ENCODE measurements at places on chromosomes 2 and 18.

GRCh38 chr2:141207036-141207385 lies 923.8 kb downstream of the LRP1B start:
- no peak for DNase-seq

DNA sequence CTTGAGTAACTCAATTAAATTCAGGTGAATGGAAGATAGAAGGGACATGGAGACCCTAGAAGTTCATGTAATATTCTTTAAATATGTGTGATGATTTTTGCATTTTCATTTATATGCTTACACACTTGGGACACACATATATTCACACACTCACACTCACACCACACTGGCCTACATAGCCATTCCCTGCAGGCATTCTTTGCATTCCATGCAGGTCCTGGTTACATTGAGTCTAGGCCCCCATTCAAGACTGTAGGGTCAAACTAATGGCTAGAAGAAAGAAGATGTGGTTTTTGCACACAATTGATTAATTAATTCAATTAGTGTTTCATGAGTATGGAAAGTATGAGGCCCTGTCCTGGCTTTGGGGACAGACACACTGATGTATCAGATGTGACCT lies 249.4 kb downstream of the HNMT start:
- no peak for DNase-seq

- DNase-seq, result no peak
Observed at GRCh38 chr18:40060562-40060961, 1894.5 kb upstream of the PIK3C3 start.

DNA sequence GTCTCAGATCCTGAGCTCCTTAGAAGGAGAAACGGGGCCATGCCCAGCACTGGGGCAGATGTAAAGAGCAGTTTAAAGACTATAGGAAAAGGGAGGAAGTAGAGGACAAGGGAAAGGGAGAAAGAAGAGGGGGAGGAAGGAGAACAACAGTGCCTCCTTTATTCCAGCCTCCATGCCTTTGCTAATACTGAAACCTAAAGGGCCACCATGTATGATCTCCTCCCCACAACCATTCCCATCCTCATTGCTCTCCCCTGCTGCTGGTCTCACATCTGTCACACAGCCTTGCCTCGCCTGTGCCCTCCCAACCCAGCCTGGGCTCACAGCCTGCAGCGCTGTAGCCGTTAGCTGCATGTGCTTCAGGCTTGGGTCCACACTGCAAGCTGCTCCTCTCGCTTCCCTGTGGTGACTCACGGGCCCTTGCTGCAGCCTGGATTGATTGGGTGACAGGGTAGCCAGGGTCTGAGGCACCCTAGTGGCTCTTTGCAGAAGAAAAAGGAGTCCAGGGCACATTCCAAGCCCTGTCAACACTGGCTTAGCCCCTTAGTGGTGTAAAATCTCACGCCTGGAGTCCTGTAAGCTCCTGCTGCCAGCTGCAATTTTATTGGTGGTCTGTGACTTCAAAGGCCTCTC lies 281.9 kb downstream of the SRBD1 start:
- no peak for DNase-seq

DNA sequence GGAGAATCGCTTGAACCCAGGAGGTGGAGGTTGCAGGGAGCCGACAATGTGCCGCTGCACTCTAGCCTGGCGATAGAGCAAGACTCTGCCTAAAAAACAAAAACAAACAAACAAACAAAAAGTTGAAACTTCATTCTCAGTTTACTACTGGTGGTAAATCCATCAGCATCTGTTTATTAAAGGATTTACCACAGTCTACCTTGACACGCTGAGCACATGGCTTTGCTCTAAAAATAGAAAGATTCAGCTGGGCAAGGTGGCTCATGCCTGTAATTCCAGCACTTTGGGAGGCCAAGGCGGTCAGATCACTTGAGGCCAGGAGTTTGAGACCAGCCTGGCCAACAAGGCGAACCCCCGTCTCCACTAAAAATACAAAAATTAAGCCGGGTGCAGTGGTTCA lies 201.3 kb downstream of the TGIF1 start:
- no peak for DNase-seq

DNA sequence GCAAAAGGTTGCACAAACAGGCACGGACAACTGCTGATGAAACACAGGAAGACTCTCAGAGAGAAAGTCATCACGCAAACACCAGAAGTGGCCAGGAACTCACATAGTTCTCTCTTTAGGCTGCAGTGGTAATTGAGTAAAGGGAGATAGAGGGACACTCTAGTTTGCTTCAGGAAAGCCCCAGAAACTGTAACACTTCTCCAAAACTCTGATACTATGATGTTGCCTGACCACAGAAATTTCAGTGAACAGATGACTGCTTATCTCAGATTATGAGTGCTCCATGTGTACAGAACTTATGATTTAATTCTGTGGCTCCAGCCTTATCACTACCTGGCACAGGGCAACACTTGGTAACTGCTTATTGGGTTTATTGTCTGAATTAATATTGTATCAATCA lies 311.5 kb upstream of the GYPC start:
- DNase-seq, result no peak

- DNase-seq, result no peak
Observed at GRCh38 chr2:196076778-196077568, 8.3 kb upstream of the DNAH7 start.

- DNase-seq, result no peak
Observed at GRCh38 chr18:48649231-48649630, 110.4 kb downstream of the CTIF start.

DNA sequence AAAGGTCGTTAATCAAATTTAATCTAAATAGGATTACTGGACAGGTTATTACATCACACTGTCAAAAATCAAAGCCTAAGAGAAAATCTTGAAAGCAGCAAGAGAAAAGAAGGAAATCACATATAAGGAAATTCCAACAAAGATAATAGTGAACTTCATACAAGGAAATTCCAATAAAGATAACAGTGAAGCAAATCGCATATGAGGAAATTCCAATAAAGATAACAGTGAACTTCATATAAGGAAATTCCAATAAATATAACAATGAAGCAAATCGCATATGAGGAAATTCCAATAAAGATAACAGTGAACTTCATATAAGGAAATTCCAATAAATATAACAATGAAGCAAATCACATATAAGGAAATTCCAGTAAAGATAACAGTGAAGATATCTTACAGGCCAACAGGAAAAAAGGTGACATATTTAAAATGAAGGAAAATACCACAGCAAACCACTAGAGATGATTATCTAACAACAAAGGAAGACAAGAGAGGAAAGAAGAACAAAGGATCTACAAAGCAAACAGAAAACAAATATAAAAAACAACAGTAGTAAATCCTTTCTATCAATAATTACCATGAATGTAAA lies 787.7 kb downstream of the CCDC85A start:
- no peak for DNase-seq

- DNase-seq, result no peak
Observed at GRCh38 chr2:203987959-203988358, 51.4 kb downstream of the ICOS start.

DNA sequence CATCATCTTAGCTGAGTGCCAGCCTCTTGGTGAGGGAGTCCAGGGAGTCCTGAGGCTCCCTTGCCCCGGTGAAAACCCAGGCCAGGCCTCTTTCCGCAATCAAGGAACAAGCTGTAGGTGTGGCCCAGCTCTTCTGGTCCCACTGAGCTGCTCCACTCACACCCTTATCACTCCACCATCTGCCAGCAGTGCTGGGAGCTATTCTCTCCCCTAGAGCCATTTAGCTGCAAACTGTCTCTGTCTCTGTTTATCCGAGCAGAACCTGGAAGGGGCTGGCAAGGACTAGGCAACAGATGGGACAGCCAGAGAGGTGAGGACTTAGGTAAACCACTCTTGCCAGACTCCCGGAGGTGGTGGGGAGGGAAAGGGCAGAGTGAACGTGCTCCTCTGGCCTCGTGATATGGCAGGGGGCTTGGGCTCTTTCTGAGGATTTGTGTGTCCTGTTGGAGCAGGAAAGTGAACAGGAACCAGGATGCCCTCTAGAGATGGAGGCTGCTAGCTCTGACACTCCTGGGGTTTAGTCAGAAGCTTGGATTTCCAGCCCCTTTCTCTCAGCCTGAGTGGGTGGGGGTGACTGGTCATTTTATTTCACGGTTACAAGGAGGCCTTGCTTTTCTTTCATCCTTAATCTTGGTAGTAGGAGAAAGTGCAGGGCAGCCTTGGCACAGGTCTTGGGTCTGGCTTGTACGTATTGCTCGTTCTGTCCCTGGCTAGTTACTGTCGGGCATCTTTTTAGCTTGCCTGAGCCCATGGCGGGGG lies 19.6 kb downstream of the B3GNT2 start:
- DNase-seq, result no peak

DNA sequence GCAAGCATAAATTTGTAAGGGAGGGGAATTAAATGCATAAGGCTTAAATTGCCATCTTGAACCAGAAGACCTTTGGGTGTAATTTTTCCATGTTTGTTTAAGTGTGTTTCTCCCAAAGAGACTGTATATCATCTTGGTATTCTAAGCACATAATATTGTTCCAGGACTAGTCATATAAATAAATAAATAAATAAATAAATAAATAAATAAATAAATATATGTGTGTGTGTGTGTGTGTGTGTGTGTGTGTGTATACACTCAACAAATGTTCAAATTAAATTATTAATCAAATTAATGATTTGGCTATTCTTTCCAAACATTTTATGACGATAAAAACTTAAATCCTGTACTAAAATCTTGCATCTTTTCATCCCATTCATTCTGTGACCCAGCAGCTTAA lies 867.8 kb upstream of the KLHL29 start:
- DNase-seq, result no peak

DNA sequence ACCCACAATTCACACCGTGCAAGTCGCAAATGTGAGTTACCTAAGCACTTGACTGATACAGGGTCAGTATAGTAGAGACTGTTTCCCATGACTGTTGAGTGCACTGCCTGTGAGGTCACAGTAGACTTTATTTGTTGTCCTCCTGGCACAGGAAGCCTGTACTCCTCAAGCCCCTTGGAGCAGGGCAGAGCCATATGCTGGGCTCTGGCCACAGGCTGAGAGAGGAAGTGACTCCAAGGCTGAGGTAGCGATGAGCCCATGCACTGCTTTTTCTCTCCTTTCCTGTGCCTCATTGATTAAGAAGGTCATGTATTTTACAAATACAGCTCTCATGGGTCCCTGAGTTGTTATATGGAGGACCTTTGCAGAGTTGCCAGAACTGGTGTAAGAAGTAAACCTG lies 287.7 kb downstream of the SRBD1 start:
- DNase-seq, result no peak

GRCh38 chr2:8031370-8031769 lies 650.5 kb upstream of the ID2 start:
- DNase-seq, result peak; percentile 30

DNA sequence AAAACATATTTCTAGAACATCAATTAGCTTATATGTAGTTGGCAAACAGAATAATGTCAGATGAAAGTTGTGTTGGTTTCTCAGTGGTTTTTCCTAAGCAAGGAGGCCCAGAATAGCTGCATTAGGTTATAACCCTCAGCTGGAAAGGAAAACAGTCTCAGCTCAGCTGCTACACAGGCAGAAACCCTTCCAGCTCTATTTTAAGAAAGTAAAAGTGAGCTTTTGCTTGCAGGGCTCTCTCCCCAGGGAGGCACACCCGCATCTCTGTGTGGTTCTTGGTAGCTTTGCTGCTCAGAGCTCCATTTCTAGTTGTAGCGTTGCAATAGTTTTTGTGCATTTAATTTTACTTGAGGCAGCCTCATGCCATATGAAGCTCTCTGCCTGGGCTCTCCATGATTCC lies 54.6 kb downstream of the PIKFYVE start:
- no peak for DNase-seq

- no peak for DNase-seq
Observed at GRCh38 chr18:31487246-31488015, 10.5 kb upstream of the DSG2 start.

DNA sequence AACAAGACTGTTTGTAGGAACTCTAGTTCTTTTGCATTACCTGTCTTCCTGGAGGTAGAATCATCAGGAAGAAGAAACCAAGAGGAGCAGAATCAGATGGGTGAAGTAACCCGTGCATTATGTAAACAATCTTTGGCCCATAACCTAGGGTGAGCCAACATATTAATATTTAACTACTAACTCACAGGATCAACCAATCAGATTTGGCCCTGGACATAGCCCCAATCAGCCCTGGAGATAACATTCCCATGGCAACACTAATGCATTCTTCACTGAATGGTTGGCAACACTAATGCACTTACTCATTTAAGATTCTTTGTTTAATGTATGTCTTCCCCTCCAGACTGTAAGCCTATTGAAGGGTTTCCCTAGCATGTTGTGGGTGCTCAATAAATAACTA lies 72.0 kb upstream of the CTAGE1 start:
- DNase-seq, result no peak

DNA sequence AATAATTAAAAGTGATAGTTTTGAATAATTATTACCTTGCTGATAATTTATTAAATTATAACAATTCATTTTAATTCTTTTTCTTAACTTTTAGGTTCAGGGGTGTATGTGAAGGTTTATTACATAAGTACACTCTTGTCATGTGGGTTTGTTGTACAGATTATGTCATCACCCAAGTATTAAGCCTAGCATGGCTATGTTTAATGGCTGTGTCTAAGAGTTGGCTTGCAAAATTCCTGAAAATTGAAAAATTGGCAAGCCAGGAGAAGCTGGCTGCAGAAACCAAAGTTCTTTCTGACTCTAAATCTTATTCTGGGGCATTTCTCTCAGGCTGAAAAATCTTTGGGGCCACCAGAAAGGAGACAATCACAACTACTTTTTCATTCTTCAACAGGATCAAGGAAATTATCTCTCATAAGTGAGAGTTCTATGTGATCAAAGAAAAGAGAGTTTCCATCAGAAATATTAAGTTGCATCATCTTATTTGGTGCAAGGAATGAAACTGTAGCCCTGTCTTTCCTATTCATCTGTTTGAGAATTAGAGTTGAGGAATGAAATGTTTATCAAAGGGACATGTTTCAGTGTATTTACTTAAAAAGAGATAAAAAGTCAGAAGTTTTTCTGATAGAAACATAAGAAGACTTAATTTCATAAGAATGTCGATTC lies 412.1 kb upstream of the CDH2 start:
- no peak for DNase-seq

DNA sequence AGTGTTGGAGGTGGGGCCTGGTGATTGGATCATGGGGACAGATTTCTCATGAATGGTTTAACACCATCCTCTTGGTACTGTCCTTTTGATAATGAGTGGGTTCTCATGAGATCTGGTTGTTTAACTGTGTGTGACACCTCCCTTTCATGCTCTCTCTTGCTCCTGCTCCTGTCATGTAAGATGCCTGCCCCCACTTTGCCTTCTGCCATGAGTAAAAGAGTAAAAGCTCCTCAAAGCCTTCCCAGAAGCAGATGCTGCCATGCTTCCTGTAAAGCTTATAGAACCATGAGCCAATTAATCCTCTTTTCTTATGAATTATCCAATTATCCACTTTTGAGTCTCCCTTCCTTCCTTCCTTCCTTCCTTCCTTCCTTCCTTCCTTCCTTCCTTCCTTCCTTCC lies 317.7 kb downstream of the RDH14 start:
- no peak for DNase-seq

GRCh38 chr18:9079818-9080528 lies 22.5 kb upstream of the NDUFV2 start:
- no peak for DNase-seq

GRCh38 chr18:61596296-61596695 lies 263.1 kb downstream of the CDH20 start:
- DNase-seq, result no peak
